Activated naive CD8-positive, alpha-beta T cell treated with anti-CD3 and anti-CD28 coated beads, Interleukin-2, amount 50 U/mL, for 24 hours (primary cell): ENCODE measurements at places on chromosomes 1 and 21.
A peak's percentile ranks its signal among the peaks of the same experiment; 100 is the strongest.

- no peak for DNase-seq
Measured at GRCh38 chr1:72366466-72366865, 84.1 kb upstream of the NEGR1 start.

GRCh38 chr1:70436622-70437251 is 25.7 kb downstream of the CTH start:
- no peak for DNase-seq

DNA sequence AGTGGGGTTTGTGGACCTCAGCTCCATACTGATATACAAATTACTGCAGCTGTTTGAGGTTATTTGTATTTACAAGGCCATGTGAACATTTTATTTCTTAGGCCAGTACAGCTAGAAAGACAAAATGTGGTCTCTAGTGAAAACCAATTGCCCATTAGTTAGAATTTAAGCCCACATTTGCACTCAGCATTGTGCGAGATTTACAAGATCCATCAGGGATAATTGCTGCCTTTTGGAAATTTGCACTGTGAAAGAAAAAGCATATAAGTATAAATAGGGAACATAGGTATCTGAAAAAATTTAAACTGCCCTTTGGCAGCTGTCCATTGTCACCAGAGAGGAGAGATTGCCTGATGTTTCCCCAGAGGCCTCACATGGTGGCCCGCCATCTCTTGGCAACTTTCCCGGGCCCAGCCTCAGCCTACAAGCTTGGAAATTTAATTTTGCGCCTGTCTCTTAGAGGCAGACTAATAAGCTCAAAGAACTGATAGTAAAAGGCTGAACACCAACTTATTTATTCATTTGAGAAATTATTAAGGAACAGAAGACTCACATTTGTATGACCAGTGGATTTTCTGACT is 120.7 kb downstream of the MAP3K21 start:
- no peak for DNase-seq

GRCh38 chr1:162913345-162913744 is 52.4 kb upstream of the CCDC190 start:
- no peak for DNase-seq

GRCh38 chr1:181485287-181486097 is 2.2 kb downstream of the CACNA1E start:
- DNase-seq = peak; percentile 12

DNA sequence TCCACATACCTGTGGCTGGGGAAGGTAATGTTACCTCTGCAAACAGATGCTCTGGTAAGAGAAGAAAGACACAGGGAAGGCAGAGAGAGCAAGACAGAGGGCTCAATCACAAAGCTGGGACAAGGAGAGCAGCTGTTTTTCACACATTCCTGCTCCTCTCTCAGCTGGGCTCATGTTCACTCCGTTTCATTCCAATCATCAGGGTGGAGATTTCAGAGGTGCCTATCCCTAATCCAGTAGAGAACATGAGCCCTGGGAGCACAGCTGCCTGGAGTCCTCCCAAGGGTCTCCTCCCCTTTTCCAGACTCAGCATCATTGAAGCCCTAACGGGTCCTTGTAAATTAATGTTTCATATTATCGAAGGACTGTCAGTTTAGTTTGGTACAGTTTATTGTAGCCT is 19.4 kb downstream of the GADD45A start:
- DNase-seq = no peak

DNA sequence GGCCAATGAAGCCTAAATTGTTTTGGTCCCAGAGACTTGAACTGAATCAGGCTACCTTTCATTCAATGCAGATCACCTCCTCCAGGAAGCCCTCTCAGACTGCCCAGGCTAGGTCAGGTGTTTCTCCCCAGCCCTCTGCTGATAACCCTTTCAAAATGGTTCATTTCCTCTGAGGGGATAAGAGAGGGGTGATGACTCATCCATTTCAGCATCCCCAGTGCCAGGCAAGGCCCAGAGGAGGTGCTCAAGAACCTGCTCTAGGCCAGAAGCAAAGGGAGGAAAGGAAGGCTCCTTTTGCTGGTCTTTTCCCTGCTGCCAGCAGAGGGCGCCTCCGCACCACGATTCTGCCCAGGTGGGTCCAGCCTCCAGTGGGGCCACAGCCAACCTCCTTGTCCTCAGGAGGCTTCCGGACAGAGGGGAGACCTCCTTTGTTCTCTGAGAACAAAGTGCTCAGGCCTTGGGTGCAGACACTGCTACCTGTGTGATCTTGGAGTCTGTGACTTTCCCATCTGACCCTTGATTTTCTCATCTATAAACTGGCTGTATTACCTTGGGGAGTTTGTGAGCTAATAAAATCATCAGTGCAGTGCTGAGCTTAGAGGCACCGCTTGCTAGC is 45.3 kb upstream of the ARHGEF10L start:
- DNase-seq = peak; percentile 77

DNA sequence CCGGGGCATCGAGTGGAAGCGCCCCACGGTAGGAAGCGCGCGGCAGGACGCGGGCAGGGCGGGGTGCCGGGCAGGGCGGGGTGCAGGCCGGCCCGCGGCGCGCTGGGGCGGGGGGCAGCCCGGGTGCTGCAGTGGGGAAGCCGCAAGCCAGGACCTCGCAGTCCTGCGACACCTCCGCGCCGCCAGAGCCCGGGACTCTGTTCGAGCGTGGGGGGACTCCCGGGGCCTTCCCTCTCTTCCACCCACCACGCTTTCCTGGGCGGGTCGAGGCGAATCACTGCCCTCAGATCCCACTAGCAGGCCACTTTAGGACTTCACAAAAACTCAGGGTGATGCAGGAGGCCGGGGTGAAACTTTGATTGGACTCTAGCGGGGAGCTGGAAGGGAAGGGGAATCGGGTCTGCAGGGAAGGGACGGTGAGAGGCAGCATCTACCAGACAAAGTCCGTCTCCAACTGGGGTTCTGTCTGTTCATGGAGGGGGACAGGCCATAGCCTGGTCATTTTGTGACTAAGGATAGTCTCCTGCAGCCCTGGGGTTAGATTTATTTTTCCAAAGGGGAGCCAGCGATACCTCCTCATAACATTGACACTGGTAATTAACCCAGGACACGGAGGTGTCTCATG is 623 bp downstream of the CAPN2 start:
- peak; percentile 62 for DNase-seq
